Neural progenitor cell (in vitro differentiated cells): ENCODE measurements at places on chromosomes 4 and X.

DNA sequence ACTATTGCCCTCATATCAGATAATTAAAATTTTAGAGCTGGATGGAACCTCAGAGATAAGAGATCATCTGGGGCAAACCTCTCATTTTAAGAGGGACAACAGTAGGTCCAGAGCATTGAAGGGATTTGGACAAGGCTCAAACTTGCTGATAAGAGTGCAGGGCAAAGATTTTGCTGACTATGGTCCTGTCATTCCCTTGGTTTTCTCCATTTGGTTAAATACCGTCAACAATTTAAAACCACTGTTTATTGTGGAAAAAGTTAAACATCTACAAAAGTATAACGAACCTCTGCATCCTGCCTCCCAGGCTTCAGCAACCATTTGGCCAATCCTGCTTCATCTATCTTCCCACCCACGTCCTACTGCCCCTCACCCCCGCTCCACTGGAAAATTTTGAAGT is 10.7 kb upstream of the KIT start:
- no peak for DNase-seq

DNA sequence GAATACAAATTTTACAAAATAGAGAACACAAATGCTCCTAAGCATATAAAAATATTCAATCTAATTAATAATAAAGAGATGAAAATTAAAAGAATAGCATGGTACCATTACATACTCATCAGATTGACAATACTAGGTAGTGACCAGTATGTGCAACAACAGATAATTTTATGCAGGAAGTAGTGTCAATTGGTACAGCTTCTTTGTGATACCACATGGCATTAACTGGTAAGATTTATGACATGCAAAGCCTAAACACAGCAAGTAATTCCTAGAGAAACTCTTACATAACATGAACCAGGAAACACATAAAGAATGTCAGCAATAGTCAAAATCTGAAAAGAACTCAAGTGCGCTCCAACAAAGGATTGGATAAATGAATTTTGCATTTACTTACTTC is 26.3 kb downstream of the CXCL2 start:
- DNase-seq, result no peak

- no peak for DNase-seq
These were observed 171.4 kb upstream of the ANXA3 start for GRCh38 chr4:78379991-78380729.

- no peak for DNase-seq
These were observed 25.4 kb upstream of the FAM47B start for GRCh38 chrX:34917146-34917545.

GRCh38 chrX:21373637-21374162 is 518 bp upstream of the CNKSR2 start:
- peak; percentile 89 for DNase-seq

- peak; percentile 47 for DNase-seq
These were observed 231.9 kb downstream of the STPG2 start for GRCh38 chr4:97911236-97911906.

GRCh38 chr4:152646221-152646620 is 33.6 kb downstream of the TMEM154 start:
- no peak for DNase-seq

DNA sequence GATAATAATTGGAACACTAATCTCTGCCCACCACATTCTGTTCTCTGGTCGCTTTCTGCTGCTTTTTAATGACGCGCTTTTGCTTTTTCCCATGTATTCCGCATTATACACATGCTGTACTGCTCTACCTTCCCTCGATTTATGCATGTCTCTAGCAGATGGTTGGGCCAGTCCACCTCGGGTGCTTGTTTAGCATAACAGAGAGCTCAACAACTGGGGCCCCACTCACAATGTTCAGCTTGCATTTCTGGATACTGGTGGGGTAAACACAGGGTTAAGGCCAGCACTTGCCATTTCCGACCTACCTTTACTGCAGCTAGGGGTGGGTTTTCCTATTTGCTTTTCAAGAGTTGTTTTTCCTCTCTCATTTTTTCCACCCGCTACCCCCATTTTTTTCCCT is 255.8 kb downstream of the SOX3 start:
- DNase-seq, result no peak

DNA sequence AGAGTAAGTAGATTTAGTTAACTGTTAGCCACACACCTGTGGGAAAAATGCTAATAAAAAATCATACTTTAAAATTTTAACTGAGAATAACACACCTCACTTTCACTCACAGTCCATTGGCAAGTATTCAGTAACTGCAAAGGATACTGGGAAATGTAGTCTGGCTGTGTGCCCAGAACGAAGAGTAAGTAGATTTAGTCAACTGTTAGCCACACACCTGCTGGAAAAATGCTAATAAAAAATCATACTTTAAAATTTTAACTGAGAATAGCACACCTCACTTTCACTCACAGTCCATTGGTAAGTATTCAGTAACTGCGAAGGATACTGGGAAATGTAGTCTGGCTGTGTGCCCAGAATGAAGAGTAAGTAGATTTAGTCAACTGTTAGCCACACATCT is 178.4 kb upstream of the NWD2 start:
- DNase-seq, result no peak

DNA sequence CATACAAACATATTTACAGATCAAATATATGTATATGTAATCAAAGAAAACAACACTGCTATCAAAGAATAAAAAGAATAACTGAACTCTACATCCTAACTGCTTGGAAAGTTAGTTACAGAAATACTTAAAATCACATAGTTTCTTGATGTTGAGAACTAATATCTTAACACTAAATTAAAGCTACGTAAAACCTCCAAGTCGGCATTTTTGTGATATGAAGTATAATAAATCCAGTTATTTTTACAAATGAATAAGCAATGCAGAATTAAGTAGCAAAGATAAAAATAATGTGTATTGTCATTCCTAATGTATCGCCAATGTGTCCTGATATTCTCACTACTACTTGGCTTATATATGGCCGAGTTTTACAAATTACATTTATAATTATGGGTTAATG is 68.4 kb downstream of the JADE1 start:
- no peak for DNase-seq

- DNase-seq, result peak; percentile 8
These were observed 2320.1 kb downstream of the ARAP2 start for GRCh38 chr4:33924239-33924638.

GRCh38 chr4:26356081-26356501 is 35.3 kb downstream of the RBPJ start:
- no peak for DNase-seq

GRCh38 chr4:158176776-158177175 is 4.0 kb upstream of the GASK1B start:
- DNase-seq, result no peak

DNA sequence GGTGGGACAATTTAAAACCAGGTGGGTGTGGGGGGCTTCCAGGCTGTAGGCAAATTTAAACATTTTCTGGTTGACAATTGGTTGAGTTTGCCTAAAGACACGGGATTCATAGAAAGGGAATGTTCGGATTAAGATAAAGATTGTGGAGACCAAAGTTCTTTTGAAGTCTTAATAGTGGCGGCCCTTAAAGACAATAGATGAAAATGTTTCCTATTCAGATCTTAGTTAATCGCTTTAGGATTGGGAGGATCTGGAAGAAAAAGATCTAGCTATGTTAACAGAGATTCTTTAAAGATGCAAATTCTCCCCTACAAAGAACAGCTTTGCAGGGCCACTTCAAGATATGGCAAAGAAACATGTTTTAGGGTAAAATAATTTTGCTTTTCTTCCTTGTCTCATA is 4.8 kb downstream of the CNGA1 start:
- no peak for DNase-seq

DNA sequence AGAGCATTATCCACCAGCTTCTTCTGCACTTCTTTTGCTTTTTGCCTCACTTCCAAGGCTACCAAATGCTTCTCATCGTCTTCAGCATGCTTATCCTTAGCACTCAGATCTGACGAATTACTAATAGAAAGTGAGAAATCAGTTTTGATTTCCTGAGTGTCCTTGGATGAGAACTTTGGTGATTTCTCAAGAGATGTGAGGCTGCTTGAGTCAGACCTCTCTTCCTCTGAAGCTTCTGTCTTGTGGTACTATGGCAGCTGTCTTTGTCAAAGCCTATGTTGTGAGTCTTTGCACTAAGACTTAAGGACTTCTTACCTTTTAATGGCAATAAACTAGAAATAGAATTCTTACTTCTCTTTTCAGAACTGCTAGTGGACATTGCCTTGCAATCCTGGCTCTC is 169.9 kb downstream of the CPE start:
- no peak for DNase-seq

- no peak for DNase-seq
These were observed 101.3 kb downstream of the TBL1X start for GRCh38 chrX:9566150-9566621.

GRCh38 chr4:128840711-128841318 is 31.3 kb downstream of the JADE1 start:
- DNase-seq, result no peak
